ENCODE measurements at places on chromosomes 7 and 10. TPM values are rescaled to one million over a fixed set of nuclear protein-coding genes. Genes with fewer than 3 reads are reported as not detected.

SPAM1 gene
- total RNA-seq = not detected

DDIT4 gene
- total RNA-seq = 93.0 TPM

POLD2 gene
- 48.8 TPM for total RNA-seq

HECW1 gene
- total RNA-seq = 1.4 TPM
